Gastroesophageal sphincter (tissue), 4 donors: ENCODE measurements at places on chromosomes 5 and 9. TPM values are rescaled to one million over a fixed set of nuclear protein-coding genes. Genes with fewer than 3 reads are reported as not detected.

The ANKRD20A1 gene
- total RNA-seq = 0.31 TPM

The GPR151 gene
- not detected for total RNA-seq

The KCNMB1 gene
- 78.3 TPM for total RNA-seq

The ACOT12 gene
- not detected for total RNA-seq

The IRGM gene
- not detected for total RNA-seq

The RORB gene
- total RNA-seq = 0.93 TPM

The APBA1 gene
- 4.7 TPM for total RNA-seq

The RNF208 gene
- total RNA-seq = 1.6 TPM

The TBC1D9B gene
- 88.8 TPM for total RNA-seq

The C5orf52 gene
- not detected for total RNA-seq

The GRM6 gene
- total RNA-seq = not detected

The SLC28A3 gene
- 0.49 TPM for total RNA-seq

The LHFPL2 gene
- total RNA-seq = 14.9 TPM

The TMEM252 gene
- not detected for total RNA-seq

The GABRG2 gene
- 0.39 TPM for total RNA-seq

The CARTPT gene
- 1.1 TPM for total RNA-seq

The TEX48 gene
- not detected for total RNA-seq

The F2RL1 gene
- 0.50 TPM for total RNA-seq

The ZFP37 gene
- total RNA-seq = 4.7 TPM

The TAS2R1 gene
- total RNA-seq = not detected

The CAPSL gene
- not detected for total RNA-seq

The RXFP3 gene
- total RNA-seq = not detected

The IFNA13 gene
- total RNA-seq = not detected

The KCNN2 gene
- total RNA-seq = 3.4 TPM

The CATSPER3 gene
- 0.62 TPM for total RNA-seq

The ZER1 gene
- 104 TPM for total RNA-seq

The C1QTNF3 gene
- 13.1 TPM for total RNA-seq

The PAEP gene
- total RNA-seq = not detected

The VDAC1 gene
- 112 TPM for total RNA-seq

The AOPEP gene
- 286 TPM for total RNA-seq

The FSD1L gene
- 3.8 TPM for total RNA-seq
